Activated T-helper 17 cell treated with anti-CD3 and anti-CD28 coated beads, Interleukin-2, amount 50 U/mL, for 72 hours (primary cell): ENCODE measurements at places on chromosomes 2 and 18. TPM values are rescaled to one million over a fixed set of nuclear protein-coding genes. Genes with fewer than 3 reads are reported as not detected.

CENPO gene
- 54.8 TPM for total RNA-seq

CCT7 gene
- 317 TPM for total RNA-seq

TRAPPC12 gene
- total RNA-seq, result 67.2 TPM

TAF4B gene
- 12.8 TPM for total RNA-seq

IL1R2 gene
- total RNA-seq, result 97.6 TPM

UGT1A6 gene
- total RNA-seq, result not detected

ELOA2 gene
- total RNA-seq, result not detected

GPR55 gene
- 19.9 TPM for total RNA-seq
